ENCODE measurements at places on chromosomes 3 and 15.

GRCh38 chr15:77063249-77063648 is 7.7 kb downstream of the TSPAN3 start:
- no peak for DNase-seq

DNA sequence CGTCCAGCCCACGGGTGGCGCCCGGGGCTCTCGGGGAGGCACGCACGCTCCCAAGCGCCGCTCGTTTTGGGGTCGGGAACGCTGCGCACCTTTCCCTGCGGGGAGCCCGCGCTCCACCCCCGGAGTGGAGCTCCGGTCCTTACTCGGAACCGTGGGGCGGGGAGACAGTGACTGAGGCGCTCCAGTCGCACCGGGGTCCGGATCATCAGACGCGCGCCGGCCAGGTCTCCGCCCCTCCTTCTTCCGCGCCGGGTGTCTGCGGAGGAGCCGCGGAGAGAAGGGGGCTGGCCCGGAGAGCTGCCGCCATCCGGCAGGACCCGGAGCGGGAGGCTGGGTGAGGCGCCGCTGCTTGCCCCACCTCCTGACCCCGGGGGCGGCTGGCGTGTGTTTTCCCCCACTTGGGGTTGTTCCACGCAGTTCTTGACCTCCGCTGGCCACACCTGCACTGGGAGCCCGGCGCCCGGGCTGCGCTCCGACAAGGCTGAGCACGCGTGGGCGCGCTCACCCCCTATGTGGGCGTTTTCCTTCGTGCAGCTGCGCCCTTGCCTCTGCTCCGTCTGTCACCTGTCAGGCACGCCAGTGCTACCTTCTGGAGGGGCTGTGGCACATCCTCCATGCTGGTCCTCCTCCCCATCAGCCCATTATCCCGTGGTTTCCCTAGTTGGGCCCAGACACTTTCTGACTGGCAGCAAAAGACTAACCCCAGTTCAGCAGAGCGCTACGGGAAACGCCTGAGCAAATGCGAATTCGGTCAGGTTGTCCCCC is at the start of gene MCF2L2:
MCF2L2 (minus strand) TSS at position 173 of the 765 bp plus-strand sequence. CDS start 642 bp downstream, outside the sequence.
- DNase-seq, result no peak

DNA sequence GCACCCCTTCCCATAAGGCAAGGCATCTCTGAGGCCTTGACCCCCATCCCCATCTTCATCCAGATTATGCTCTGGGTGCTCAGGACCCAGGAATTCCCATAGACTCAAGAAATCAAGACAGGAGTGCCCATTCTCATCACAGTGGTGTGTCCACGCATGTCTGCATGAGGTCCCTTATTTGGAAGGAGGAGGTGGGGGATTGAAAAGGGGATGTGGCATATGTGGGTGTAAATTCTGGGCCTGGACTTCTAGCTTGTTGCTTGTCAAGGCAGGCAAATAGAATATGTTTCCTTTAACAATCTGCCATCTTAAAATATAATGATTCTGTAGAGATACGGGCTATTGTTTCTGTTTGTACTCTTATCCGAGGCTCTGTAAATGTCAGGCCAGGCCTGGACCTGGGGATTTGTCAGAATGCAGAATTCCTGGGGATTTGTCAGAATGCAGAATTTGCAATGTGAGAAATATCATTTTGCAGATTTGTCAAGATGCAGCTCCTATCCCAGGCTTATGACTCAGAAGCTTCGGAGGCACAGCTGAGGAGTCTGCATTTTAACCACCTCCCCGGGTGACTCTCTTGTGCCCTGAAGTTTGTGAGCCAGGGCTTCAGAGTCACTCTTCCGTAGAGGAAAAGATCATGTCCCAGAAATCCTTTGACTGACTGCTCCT is 157.8 kb downstream of the SV2B start:
- no peak for DNase-seq

DNA sequence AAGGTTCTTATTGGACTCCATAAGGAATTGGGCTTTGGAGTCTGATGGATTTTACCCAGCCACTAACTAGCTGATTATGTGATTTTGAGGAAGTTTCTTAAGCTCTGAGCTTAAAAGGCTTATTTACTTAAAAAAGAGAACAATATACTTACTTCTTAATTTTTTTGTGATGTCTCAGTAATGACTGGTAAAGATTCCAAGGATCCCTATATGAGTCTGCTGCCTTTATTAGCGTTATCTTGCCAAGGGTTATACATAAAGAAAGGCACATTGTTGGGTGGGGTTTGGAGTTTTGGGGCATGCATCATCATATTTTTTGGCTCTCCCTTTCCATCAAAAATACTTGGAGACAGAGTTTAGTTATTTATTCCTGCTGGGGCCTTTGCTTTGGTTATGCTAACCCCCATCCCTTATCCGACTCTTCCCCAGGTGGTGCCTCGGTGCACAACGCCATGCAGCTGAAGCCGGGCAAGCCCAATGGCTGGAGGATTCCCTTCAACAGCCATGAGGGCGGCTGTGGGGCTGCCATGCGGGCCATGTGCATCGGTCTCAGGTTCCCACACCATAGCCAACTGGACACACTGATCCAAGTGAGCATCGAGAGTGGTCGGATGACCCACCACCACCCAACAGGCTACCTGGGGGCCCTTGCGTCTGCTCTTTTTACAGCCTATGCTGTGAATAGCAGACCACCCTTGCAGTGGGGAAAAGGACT is 6.7 kb downstream of the ADPRH start:
- DNase-seq, result no peak

DNA sequence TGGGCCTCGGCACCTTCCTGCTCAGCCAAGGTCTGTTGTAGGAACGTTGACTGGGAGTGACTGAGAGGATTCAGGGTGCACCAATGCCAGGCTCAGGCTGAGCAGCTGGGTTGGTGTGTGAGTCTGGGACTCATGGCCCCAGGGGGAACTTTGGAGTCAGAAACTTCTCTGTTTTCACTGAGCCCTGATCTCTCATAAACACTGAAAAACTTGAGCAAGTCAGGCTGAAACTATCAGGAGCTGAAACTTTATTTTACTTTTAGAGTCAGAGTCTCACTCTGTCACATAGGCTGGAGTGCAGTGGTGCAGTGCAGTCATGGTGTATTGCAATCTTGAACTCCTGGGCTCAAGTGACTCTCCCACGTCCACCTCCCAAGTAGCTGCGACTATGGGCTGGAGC is 3.0 kb downstream of the TRAK1 start:
- DNase-seq, result no peak

DNA sequence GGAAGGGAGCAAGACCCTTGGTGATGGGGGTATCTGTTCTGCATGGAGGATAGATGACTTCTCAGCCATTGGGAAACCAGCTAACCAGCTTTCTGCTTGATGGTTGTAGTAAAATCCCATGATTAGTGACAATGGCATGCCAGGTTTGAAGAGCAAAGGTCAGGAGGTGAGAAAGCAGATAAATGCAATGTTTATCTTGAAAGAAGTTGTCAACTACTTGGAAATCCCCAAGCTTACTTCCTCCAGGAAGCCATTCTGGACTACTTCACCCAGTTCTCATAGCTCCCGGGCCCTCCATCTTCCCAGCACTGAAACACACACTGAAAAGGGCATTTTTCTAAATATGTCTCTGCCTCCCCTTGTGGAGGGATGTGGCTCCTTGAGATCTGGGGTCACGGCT is 51.3 kb downstream of the SMAD3 start:
- no peak for DNase-seq

GRCh38 chr3:142022381-142022780 is 127.0 kb downstream of the TFDP2 start:
- DNase-seq, result no peak

DNA sequence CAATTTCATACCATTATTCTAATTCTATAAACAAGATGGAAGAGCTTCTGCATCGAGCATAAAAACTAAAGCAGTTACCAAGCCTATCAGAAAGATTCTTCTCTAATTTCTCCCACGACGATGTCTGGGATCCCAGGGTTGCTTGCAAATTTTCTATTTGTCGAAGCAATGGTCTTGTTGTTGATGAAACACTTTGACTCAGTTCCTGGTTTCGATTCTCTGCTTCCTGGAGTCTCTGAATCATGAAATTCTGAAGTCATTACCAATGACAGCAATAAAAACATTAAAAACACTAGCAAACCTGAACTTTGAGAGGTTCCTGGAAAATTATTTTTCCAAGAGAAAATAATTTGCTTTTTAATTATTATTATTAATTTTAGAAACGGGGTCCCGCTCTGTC is 18.7 kb downstream of the TMF1 start:
- peak; percentile 89 for DNase-seq

DNA sequence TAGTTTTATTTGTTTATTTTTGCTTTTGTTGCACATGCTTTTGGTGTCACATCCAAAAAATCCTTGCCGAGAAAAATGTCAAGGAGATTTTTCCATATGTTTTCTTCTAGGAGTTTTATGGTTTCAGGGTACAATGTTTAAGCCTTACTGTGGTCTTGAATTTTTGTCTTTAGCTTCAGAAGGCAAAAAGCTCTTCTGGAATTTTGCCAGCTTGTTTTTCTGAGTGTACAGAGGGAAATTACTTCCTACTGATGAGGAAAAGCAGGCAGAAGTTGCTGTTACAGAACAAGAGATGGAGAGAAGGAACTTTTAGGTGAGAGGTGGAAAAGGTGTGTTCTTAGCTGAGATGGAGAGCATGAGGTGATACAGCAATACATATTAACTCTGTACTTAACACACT is 59.6 kb downstream of the UBE2E2 start:
- no peak for DNase-seq

DNA sequence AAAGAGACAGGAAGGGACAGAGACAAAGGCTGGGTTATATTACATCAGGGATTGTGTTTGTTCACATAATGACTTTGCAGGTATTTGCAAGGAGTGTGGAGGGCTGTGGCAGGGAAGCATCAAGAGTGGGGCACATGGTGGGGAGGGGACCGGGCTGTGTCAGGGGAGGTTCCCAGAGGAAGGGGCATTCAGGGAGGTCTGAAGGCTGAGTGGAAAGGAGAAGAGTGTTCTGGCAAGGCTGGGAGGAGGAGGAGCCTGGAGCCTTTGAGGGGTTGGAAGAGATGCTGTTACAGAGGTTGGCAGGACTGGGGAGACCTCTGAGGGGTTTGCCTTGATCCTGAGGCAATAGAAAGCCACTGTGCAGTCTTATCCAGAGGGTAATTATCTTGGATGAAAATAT is 49.4 kb downstream of the EXOG start:
- DNase-seq, result no peak

Data from pulmonary artery endothelial cell (primary cell).